Naive B cell (primary cell): ENCODE measurements at places on chromosomes 2 and 18.

DNA sequence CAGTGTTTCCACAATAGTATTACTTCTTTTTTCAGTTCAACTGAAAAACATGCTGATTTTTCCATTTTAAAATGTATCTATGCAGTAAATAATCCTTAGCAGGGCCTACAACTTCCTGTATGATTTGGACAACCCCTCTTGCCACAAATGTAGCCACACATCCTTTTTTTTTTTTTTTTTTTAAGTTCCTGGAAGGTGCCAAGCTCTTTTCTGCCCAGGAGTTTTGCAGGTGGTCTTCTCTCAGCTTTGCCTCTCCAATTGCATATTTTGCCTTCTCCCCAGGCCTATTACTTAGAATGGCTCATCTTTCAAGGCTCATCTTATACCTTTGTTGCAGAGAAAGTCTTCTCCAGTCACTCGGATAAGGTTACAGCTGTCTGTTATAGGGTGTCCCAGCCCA lies 11.6 kb downstream of the KLHL14 start:
- DNase-seq = no peak

- no peak for DNase-seq
Measured at GRCh38 chr2:241256168-241256545, 59.3 kb downstream of the HDLBP start.

- no peak for DNase-seq
Measured at GRCh38 chr18:5721924-5722323, 173.4 kb downstream of the TMEM200C start.

DNA sequence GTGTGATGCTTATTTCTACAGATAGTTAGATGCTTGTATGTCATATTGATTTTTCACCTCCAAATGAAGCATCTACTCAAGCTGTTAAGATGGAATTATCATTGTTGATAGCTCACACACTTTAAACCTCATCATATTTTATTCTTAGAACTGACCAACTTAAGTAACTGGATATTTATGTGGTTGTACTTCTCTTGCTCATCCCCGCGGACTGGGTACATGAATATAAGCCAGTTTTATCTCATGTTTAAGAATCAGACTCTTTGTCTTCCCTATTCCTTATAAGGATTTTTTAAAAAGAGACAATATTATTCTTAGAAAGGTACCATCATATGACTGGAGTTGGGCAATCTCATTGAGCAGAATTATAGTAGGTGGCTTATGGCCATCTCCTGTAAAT lies 358.7 kb downstream of the DSC3 start:
- DNase-seq = no peak

DNA sequence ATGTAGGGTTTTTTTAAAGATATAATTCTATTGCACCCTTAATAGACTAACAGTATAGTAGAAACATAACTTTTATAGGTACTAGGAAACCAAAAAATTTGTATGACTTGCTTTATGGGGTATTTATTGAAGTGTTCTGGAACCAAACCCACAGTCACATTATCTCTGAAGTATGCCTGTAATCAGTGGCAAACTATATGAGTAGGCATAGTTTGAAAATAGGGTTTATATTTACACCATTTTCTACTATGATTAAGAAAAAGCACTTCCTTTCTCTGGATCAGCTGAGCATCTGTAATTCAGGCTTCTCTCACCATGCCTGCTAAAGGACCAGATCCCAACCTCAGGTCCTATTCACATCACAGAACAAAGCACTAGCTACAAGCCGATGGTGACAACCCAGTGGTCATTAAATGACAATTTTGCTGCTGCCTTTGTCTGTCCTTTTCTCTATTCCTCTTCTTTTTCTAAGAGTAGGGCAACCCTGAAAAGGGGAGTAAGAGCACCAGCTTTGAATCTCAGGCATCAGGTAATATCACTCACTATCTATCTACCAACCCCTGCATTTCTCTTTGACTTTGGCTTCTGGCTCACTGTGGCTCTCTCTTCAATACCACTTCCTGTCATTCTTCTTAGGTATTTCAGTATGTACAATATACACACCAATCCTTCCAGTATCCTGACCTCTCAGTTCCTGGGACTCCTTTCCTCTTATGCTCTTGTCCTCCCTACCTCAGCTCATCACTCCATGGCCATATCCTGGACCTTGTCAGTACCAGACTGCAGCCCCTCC lies 14.4 kb downstream of the NEMP2 start:
- DNase-seq = no peak

GRCh38 chr2:64135421-64135820 lies 8.8 kb downstream of the PELI1 start:
- DNase-seq = no peak

- peak; percentile 44 for DNase-seq
Measured at GRCh38 chr2:33497221-33497650, 20.8 kb downstream of the RASGRP3 start.

GRCh38 chr2:72273384-72273783 lies 125.7 kb upstream of the CYP26B1 start:
- DNase-seq = no peak

- DNase-seq = no peak
Measured at GRCh38 chr18:32975163-32975436, 202.3 kb upstream of the KLHL14 start.

- DNase-seq = no peak
Measured at GRCh38 chr2:53516650-53517049, 251.0 kb upstream of the CHAC2 start.

GRCh38 chr2:230430957-230431910 lies 15.2 kb downstream of the SP100 start:
- DNase-seq = no peak

GRCh38 chr2:85584354-85584856 lies at the start of gene VAMP5:
TSS of gene VAMP5 (plus strand) at chr2:85584431. CDS start at chr2:85584491, 60 bp downstream.
- peak; percentile 29 for DNase-seq

GRCh38 chr2:4693266-4693665 lies 989.9 kb downstream of the DCDC2C start:
- no peak for DNase-seq

DNA sequence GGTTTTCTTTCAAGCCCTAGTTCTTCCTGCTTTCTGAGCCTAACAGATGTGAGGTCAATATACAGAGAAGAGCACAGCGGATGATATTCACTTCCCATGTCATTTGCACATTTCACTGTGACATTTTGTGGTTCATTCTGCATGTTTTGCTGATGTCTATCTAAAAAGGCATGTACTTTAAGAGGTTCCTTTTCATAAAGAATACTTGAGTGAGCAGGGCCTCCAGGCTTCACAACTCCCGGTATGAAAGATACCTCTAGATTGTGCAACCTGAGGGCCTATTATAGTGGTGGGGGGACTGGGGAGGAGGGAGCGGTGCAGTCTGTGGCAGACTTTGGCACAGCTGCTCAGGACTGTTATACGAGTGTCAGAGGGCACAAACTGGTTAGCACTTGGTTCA lies 54.6 kb downstream of the CPO start:
- no peak for DNase-seq

DNA sequence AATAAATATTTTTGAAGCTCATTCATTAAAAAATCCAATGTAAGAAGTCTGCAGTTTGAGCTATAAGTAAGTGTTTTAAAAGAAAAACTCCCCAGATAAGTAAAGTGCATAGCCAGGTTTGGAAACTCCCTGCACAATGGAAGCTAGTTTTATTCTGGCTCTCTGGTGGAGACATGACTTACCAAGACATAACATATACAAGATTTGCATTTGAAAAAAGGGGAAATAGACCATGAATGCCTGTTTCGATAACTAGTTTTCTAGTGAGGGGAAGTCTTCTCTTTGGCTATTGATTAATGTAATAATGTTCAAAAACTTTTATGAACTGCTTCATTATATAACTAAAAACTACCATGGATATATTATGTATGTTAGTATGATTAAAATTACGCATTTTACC lies 435.2 kb downstream of the ARHGAP15 start:
- no peak for DNase-seq

DNA sequence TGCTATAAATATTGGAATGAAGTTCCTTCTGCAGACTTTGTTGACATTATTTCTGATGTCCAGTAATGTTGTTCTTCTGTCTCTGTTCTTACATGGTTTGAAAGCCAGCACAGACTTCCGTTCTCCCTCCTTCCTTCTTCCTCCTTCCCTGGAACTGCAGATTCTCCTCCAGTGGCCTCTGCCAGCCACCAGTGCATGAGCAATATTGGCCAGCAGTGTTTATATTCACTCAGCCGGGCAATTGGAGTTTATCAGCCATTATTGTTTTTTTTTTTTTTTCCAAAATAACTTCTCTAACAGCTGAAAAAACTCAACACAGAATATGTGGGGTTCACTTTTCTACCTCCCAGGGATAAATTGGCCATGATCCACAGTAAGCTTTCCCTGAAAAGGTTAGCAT lies 86.8 kb downstream of the ADCYAP1 start:
- no peak for DNase-seq
